ENCODE measurements at places on chromosomes 3 and 15.

GRCh38 chr3:48820612-48821324 is 26.9 kb downstream of the PRKAR2A start:
- DNase-seq: no peak

DNA sequence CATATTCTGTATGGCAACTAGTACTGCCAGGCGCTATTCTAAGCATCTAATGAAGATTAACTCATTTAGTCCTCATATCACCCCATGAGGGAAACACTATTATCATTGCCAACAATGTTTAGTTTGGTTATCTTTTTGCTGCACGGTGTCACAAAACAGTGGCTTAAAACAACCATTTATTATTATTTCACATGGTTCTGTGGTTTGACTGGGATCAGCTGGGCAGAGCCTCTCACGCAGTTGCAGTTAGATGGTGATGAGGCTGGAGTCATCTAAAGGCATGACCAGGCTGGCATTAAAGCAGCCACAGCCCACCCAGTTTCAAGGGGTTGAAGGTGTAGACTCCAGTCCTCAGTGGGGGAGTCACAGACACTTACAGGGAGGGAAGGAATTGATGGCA is 32.8 kb upstream of the RASA2 start:
- DNase-seq: no peak

DNA sequence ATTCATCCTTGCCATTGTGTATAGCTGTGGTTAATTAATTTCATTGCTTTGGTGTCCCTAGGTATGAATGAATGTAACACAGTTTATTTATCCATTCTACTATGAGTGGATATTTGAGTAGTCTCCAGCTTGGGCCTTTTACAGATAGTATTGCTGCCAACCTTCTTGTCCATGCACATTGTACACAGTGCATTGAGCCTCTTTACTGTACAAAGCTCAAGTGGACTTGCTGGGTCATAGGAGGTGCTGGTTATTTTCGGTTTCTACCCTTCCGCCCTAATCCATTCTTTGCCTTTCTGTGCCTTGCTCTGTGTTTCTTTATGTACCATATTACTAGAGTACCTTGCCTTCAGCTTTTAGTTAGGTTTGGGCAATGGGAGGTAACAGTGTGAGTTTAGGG is 60.7 kb downstream of the DUT start:
- DNase-seq: no peak

GRCh38 chr3:188697127-188697526 is 474.6 kb upstream of the TPRG1 start:
- DNase-seq: no peak

GRCh38 chr15:88029696-88030095 is 226.8 kb downstream of the NTRK3 start:
- DNase-seq: no peak

GRCh38 chr15:101611580-101612299 is 40.4 kb downstream of the TM2D3 start:
- DNase-seq: no peak

- DNase-seq: no peak
Observed at GRCh38 chr3:11513817-11514135, 129.9 kb downstream of the VGLL4 start.

DNA sequence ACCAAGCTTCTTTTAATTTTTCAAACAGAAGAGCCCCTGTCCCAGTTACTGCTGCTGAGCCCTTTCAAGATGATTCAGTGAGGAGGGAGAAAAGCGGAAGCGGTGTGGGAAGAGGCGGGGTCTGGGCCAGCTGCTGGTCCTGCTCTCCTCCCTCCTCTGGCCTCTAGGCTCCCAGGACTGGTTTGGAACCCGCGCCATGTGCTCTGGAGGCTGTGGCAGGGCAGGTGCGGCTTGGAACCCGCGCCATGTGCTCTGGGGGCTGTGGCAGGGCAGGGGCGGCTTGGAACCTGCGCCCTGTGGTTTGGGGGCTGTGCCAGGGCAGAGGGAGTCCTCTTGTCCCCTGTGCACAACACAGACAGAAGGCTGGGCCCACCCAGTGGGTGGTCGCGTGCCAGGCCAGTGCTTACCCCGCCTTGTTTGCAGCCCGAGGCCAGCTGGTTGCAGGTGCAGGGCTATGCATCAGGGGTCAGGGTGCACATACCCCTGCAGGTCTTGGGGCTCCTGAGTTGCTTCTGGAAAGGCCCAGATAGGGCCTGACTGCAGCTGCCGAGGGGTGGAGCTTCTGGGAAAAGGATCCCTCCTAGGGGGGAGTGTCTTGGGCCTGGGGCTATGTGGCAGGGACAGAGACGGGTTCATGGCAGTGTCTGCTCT is 12.2 kb downstream of the ALG1L2 start:
- DNase-seq: no peak

GRCh38 chr3:148962513-148962912 is 28.8 kb upstream of the GYG1 start:
- no peak for DNase-seq

DNA sequence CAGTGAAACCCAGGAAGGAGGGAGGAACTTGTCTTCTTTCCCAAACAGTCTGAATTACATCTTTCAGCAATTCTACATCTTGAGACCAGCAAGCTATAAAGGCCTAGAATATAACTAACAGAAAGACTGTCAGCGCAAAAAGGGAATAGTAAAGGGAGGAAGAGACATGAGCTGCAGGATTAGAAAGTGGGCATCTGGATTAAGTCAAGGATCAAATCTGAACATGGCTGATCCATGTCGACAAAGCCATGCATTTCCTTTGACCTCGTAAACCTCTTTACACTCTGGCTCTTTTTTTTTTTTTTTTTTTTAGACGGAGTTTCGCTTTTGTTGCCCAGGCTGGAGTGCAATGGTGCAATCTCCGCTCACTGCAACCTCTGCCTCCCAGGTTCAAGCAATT is 35.4 kb upstream of the KCNMB3 start:
- DNase-seq: no peak

- no peak for DNase-seq
Observed at GRCh38 chr15:67178569-67179210, 75.8 kb downstream of the AAGAB start.

DNA sequence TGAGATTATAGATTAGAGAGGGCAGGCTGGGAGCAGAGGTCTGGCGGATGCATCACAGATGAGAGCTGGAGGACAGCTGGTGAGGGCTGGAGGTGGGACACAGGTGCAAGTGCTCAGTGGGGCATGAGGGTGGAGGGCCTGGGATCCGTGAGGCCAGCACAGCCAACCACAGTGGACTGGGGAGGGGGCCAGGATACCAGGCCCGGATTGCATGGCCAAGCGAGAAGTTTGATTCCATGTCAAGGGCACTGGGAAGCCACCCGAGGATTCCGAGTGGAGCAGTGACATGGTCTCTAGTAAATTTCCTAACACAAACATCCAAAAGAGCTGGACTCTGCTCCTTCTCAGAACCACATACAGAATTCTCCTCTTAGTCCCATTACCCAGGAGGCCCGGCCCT is 44.0 kb upstream of the SLC41A3 start:
- peak; percentile 21 for DNase-seq

- DNase-seq: no peak
Observed at GRCh38 chr15:33360886-33361285, 50.1 kb downstream of the RYR3 start.
